HFFc6 (cell line): ENCODE measurements at places on chromosomes 6 and 20. TPM values are rescaled to one million over a fixed set of nuclear protein-coding genes. Genes with fewer than 3 reads are reported as not detected.

- no peak for DNase-seq
These were observed 90.1 kb upstream of the PAK5 start for GRCh38 chr20:9928955-9929354.

- DNase-seq: peak; percentile 0
These were observed 34.3 kb upstream of the ZBP1 start for GRCh38 chr20:57654363-57654997.

LSM14B gene
- total RNA-seq: 41.4 to 44.3 TPM (median 41.6 TPM) in 3 replicates

ZFP64 gene
- 23.6 to 28.7 TPM (median 28.5 TPM) in 3 replicates for total RNA-seq

- DNase-seq: no peak
These were observed 235.4 kb downstream of the CDKAL1 start for GRCh38 chr6:20769631-20770030.

- no peak for DNase-seq
These were observed 171.3 kb upstream of the AGPAT4 start for GRCh38 chr6:161445021-161445799.

GRCh38 chr6:23910420-23910819 is 215.6 kb upstream of the NRSN1 start:
- no peak for DNase-seq

- DNase-seq: no peak
These were observed 491.4 kb upstream of the POU3F2 start for GRCh38 chr6:98343004-98343403.

TMEM151B gene
- not detected in 3 replicates for total RNA-seq

DNA sequence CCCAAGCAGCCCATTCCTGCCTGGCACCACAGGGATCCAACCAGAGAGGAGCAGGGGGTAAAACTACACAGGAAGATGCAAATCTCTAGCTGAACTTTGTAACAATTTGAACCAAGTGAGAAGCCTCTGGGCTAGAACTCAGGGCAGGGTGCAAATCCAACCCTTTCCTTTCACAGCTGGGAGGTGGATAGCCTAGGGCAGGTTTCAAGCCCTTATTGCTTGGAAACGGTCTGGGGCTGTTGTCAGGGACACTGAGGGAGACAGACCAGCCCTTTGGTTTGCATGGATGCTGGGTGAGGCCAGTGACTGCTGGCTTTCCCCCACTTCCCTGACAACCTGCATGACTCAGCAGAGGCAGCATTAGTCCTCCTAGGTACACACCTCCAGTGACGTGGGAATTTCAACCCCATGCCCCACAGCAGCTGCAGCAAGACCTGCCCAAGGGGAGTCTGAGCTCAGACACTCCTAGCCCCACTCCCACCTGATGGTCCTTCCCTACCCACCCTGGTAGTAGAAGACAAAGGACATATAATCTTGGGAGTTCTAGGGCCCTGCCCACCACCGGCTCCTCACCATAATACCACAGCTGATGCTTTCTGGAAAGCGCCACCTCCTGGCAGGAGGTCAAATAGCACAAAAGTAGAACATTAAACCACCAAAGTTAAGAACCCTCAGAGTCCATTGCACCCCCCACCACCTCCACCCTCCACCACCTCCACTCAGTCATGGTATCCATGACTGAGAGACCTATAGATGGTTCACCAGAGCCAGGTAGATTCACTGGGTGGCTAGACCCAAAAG is 797.7 kb upstream of the MAN1A1 start:
- no peak for DNase-seq
